Left ventricle myocardium inferior (tissue), 1 donor: ENCODE measurements at places on chromosomes 3 and 15. TPM values are rescaled to one million over a fixed set of nuclear protein-coding genes. Genes with fewer than 3 reads are reported as not detected.

GRCh38 chr15:88509321-88509720 is 37.2 kb downstream of the DET1 start:
- no peak for DNase-seq

DNA sequence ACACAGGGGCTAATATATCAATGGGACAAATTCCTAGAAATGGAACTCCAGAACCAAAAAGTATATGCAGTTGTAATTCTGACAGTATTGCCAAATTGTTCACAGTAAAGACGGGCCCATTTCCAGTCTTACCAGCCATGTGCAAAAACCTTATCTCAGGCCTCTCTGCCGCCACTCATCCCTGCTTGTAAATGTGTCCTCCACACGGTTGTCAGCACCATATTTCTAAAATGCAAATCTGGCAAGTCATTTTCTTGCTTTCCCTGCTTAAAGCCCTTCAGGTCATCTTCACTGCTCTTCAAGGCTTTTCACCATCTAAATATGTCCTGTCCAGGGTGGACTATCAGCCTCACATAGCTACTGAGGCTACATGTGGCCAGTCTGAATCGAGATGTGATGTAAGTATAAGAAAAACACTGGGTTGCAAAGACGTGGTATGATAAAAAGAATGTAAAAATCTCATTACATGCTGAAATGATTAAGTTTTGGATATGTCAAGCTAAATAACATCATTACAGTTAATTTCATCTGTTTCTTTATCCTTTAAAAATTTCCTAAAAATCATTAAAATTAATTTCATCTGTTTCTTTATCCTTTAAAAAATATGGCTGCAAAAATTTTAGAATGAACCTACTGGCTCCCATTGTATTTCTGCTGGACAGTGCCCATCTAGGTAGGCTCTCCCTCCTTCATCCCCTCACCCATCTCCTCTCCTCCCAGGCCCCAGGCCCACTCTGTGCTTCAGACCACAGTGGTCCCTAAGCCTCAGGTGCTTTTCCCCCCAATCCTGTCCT is 980 bp downstream of the PARP9 start:
- DNase-seq = no peak

Gene FETUB
- total RNA-seq = not detected

GRCh38 chr15:47767035-47767434 is 49.7 kb downstream of the SEMA6D start:
- no peak for DNase-seq

- DNase-seq = no peak
Observed at GRCh38 chr3:189862385-189862998, 231.3 kb downstream of the TP63 start.

- no peak for DNase-seq
Observed at GRCh38 chr3:173976281-173976680, 578.7 kb downstream of the NLGN1 start.

Gene ARPIN
- total RNA-seq = 11.4 TPM

Gene CFAP20DC
- not detected for total RNA-seq

Gene GOLGA8T
- total RNA-seq = 0.47 TPM

Gene KBTBD12
- 41.8 TPM for total RNA-seq

DNA sequence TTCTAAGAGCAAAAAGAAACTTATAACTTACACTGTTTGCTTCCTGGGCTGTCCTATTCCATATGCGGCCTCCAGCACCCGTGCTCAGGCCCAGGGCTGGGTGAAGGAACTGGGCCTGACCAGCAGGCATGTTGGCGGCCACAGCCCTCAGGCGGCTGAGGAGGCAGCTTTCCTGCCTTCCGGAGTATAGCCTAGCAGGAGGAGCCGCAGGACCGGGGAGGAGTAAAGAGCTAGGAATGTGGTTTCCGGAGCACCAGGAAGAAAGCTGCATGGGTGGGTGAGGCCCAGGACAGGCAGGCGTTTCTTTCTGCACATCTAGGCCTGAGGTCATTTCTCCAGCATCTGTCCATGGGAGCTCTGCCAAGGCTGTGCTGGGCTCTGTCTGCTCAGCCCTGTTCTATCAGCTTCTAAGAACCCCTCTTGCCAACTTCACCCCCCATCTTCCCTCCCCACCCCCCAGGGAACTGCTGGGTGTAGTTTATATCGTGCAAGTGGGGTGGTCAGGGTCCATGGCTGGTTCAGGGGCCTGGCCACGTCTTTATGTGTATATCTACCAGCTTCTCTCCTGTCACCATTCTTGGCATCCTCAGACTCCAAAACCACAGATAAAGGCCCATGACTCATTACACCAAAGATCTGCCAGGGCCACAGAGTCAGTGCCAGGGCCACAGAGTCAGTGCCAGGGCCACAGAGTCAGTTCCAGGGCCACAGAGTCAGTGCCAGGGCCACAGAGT is 7.8 kb upstream of the KIF7 start:
- peak; percentile 74 for DNase-seq

- no peak for DNase-seq
Observed at GRCh38 chr15:28110481-28110881, 11.4 kb upstream of the OCA2 start.

- no peak for DNase-seq
Observed at GRCh38 chr3:138327831-138328230, 1.8 kb downstream of the NME9 start.

GRCh38 chr3:15206662-15207576 is 873 bp downstream of the CAPN7 start:
- peak; percentile 19 for DNase-seq

Gene GALK2
- total RNA-seq = 39.3 TPM

- DNase-seq = no peak
Observed at GRCh38 chr15:58608711-58609110, 140.8 kb downstream of the ADAM10 start.

GRCh38 chr15:45863881-45864580 is 229.2 kb downstream of the SQOR start:
- DNase-seq = no peak

- DNase-seq = no peak
Observed at GRCh38 chr3:118036215-118036614, 998.4 kb downstream of the IGSF11 start.

GRCh38 chr15:29612096-29612495 is 210.2 kb downstream of the TJP1 start:
- no peak for DNase-seq

DNA sequence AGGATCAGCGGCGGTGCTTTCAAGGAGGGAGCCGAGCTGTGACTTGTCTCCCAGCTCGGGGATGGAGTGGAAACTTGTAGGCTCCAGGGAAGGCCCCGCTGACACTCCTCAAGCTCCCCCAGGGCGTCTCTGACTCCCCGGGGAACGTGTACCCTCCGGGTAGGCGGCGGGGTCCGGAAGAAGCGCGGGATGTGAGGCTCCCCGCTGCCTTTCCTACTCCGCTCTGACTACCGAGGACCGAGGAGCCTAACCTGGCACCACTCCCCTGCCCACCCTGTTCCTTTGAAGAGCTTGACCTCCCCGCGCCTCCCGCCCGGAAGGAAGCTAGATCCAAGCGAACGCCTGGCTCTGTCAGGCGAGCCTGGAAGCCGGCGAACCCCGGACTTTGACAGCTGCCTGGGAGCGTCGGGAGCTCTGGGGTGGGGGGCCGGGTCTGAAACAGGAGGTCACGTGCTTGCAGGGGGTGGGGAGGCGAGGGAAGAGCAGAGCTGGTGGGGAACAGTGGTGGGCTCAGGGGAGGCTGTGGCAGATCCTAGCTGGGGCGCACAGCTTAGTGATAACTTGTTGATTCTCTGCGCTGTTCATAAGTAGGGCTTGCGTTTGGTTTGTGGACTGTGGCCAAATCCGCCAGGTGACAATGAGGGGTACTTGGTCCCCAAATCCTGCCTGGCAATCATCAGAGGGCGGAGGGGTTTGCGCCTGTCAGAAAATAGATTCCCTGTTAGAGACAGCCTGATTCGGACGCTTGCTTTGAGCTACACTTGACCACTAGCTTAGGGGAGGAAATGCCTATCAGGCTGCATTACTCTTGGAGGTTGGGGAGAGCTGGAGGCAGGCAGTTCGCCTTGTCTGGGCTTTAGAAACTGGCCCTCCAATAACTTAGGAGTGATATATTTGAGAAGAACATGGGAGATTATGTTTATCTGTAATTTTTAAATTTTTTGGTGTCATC is 1.2 kb downstream of the CLSTN2 start:
- DNase-seq = peak; percentile 32

DNA sequence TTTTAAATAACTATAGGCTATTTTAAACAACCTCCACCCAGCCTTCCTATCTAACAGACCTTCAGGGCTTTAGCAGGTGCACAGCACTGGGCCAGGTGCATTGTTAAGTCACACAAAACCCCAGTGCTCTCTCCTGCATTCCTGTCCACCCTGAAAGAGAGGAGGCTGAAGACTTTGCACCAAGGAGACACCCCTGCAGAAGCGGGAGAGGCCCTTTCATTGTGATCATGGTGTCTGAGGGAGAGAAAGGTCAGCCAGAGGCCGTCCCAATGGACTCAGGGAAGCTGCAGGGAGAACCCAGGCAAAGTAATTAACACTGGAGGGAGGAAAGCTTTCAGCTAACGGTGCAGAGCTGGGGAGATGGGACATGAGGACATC is 5.2 kb downstream of the LRIG1 start:
- no peak for DNase-seq

Gene ZNF717
- total RNA-seq = 7.9 TPM

- no peak for DNase-seq
Observed at GRCh38 chr3:152252755-152253154, 16.0 kb upstream of the MBNL1 start.

DNA sequence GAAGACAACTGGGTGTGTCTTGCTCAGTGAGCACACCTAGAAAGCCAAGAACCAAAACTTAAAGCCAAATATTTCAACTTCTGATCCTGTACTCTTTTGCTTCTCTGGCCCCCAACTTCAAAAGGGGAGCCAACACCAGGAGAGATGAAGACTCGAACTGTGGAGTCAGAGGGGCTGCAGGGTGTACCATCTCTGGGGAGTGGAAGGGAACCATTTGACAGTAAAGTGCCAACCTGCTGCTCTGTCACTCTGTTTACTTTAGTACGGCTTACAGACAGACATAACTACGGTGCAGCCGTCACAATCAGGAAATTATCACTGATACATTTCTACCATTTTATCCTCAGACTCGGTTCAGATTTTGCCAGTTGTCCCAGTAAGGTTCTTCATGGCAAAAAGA is 1.6 kb downstream of the FBXO22 start:
- DNase-seq = no peak

Gene GRIP2
- total RNA-seq = 59.1 TPM

Gene CELF6
- 1.5 TPM for total RNA-seq

- no peak for DNase-seq
Observed at GRCh38 chr3:172082269-172082668, 42.9 kb downstream of the FNDC3B start.

Gene CTXN2
- total RNA-seq = not detected

GRCh38 chr3:123331006-123331405 is 117.9 kb downstream of the ADCY5 start:
- DNase-seq = peak; percentile 61

Gene TTLL13
- total RNA-seq = 0.19 TPM
